ENCODE measurements at places on chromosomes 11 and 22.

GRCh38 chr11:12276831-12277475, 100.4 kb upstream of the PARVA start:
- no peak for DNase-seq

DNA sequence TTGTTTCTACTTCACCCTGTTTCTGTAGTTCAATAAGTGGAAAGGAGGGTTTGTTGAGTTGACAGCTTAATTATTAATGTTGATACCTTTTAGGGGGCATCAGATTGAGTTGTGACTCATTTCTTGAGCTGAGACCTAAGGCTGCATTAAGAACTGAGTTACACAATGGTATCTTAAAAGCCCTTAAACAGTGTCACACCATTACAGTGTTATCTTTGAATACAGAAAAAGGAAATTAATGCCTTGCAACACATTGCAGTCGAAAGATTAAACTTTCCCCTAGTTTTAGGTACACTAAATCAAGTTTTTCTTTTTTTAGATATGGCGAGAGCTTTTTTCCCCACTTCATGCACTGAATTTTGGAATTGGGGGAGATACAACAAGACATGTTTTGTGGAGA, 16.7 kb downstream of the PAFAH1B2 start:
- no peak for DNase-seq

DNA sequence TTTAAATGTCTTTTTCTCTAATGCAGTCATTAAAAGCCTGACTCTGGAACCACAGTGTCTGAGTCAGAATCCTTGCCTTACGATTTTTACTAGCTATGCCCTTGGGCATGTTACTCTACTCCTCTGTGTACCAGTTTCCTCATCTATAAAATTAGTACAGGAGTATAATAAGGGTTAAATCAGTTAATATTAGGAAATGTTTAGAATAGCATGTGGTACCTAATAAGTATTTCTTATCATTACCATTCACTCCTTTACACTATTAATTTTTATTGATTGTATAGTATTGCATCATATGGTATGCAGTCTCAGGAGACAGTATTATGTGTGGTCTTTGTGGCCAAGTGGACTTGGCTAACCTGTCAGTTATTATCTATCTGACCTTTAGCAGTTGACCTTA, 68.2 kb downstream of the METTL15 start:
- no peak for DNase-seq

GRCh38 chr22:35114131-35114980, 48.4 kb downstream of the ISX start:
- no peak for DNase-seq

DNA sequence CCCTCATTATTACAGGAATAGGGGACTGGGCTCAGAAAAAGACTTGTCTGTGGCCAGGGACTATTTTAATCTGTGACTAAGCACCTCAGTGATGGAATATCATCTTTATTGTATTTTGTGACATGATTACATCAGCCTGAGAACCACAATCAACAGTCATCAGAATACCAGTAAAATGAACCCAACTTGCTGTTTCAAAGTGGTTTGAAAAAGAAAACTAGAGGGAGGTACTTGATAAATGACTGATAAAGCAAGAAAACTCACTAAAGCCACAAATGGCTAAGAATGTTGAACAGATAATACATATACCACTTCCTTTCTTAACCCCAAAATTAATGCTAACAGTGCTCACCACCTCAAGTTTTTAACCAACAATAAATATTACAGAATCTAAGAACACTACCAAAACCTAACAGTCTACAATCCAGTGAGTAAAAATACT, 155.7 kb downstream of the ATG16L2 start:
- peak; percentile 59 for DNase-seq

GRCh38 chr22:23743303-23743705, 7.6 kb downstream of the ZNF70 start:
- DNase-seq, result no peak

DNA sequence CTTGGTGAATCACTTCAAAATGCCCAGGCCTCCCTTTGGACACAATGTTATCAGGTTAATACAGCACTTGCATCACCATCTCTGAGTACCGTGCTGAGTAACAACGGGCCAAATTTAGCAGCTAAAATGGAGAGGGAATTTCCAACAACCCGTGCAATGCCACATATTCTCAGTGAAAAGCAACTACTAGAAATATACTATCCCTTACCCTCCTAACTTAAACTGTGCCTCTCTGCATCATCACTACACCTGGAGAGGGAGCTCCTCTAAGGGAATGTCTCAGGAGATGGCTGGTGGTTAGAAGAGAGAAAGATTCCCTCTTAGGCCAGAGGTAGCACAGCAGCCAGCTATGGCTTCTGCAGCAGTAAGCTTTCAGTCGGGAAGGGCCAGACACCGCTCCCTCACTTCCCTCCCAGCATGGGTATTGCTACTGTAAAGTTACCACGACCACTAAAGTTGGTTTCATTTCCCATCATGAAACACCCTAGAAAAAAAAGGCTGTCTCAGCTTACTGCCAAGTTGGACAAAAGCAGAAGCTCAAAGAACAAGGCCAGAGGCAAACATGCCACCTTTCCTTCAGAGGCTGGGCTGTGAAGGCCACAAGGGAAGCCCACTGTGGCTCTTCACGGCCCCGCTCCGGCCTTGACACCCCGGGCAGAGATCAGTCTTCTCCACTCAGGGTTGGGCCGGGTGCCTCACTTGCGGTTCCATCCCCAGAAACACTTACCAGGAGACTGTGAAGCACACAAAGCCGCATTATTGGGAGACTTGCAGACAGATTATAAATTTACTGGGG, 3.9 kb downstream of the MAML2 start:
- DNase-seq, result no peak

- no peak for DNase-seq
Observed at GRCh38 chr11:75200051-75200450, 40.5 kb upstream of the TPBGL start.

DNA sequence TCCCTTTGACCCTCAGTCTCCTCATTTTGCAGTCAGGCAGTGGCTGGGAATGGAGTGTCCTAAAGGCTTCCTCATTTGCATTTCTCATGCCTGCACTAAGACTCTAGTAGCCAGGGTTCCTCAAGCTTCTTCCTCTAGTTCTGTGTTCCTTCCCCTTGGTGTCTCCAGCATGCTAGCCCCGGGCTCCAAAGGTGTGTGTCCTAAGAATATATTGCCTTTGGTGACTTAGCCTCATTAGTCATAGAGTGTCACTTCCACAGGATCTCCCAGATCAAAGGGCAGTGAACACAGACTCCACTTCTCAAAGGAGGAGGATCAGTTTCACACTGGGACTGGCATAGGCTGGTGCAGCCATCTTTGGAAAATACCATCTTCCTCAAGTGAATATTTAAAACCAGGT, 21.4 kb upstream of the ACER3 start:
- no peak for DNase-seq

GRCh38 chr22:33772745-33773144, 147.5 kb downstream of the LARGE1 start:
- DNase-seq, result no peak

DNA sequence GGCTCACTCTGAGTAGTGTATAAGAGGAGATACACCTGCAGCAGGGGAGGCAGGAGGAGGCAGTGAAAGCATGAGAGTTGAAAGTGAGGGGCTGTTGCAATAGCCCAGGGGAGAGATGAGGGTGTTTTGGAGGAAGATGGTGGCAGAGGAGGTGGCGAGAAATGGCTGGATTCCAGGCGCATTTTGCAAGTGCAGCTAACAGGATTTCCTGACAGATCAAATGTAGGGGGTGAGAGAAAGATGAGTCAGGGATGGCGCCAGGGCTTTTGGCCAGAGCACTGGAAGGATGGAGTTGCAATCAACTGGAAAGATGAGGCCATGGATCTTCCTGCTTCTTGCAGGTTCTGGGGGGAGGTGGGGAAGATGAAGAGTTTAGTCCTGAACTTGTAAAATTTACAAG, 16.8 kb upstream of the TSPAN18 start:
- DNase-seq, result no peak

DNA sequence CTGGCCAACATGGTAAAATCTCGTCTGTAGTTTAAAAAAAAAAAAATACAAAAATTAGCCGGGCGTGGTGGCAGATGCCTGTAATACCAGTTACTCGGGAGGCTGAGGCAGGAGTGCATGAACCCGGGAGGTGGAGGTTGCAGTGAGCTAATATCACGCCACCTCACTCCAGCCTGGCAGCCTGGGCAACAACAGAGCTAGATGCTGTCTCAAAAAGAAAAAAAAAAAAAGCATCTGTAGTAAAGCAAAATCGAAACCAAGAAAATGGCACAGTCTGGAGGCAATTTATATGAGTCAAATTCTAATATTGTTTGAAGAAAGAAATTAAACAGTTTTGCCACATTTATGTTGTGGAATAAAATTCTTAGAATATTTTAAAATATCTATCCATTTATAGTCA, 365.0 kb upstream of the CHORDC1 start:
- no peak for DNase-seq

All from GM04504 (cell line).